ENCODE measurements at places on chromosomes 11 and 22.

- DNase-seq = peak; percentile 62
These were observed 44.0 kb downstream of the FDX1 start for GRCh38 chr11:110473706-110474105.

DNA sequence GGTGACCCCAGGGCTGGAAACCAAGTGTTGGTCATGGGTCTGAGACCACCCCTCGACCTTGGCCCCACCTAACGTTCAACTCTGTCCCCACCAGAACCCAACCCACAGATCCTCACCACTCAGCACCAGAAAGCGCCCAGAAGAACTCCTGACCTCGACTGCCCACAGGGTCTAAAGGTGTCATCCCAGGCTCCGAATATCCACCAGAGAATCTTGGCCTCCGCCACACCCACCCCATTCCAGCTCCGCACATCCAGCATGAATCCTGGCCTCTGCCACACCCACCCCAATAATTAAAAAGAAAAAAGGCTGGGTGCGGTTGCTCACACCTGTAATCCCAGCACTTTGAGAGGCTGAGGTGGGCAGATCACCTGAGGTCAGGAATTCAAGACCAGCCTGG, 1.3 kb downstream of the CERK start:
- no peak for DNase-seq

GRCh38 chr11:31799435-31800397, 11.4 kb downstream of the PAX6 start:
- no peak for DNase-seq

DNA sequence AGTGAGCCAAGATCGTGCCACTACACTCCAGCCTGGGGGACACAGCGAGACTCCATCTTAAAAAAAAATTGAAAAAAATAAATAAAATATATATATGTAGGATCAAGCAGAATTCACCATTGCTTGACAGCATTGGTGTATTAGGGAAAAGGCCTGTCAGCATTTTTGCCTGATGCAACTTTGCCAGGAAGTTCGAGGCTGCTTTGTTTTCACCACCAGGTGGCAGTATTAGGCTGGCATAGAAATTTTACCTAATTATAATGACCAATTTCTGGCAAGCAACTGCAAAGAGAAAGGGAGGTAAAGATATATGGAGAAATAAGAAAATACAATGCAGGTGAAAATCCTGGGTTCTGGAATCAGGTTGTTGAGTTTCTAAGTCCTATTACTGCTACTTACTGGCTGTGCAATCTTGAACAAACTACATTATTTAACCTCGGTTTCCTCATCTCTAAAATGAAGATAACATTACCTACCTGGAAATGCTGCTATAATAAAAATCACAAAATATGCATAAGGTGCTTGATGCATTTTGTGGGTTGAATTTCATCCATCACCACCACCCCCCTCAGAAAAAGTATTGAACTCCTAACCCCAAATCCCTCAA, 24.7 kb downstream of the LAYN start:
- DNase-seq = peak; percentile 89

DNA sequence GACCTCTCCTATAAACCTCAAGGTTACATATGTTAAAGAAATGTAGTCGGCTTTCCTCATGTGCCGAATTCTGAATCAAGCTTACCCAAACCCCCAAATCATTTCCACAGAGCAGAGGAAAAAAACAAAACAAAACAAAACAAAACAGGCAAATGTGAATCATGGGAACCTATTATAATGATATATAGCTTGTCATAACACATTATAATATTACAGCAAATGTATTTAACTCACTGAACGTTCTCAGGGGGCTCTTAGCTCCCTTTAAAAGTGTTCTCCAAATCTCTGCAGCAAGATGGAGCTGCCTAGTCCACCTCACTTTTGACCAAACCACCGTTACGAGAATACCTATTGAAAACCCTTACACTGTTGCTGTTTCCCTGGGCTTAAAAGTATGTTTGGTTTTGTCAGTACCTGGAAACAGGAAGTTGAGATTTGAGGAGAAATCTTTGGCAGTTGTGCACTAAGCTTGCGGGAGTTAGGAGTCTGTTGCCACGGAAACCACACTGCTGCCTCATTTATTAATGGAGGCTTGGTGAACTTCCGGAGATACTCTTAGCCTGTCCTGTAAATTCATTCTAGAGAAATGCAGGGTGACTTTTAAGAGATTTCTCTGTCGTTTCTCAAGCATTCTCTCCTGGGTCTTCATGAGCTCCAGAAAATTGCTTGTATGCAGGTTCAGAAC, 167.0 kb upstream of the RASSF10 start:
- peak; percentile 90 for DNase-seq

DNA sequence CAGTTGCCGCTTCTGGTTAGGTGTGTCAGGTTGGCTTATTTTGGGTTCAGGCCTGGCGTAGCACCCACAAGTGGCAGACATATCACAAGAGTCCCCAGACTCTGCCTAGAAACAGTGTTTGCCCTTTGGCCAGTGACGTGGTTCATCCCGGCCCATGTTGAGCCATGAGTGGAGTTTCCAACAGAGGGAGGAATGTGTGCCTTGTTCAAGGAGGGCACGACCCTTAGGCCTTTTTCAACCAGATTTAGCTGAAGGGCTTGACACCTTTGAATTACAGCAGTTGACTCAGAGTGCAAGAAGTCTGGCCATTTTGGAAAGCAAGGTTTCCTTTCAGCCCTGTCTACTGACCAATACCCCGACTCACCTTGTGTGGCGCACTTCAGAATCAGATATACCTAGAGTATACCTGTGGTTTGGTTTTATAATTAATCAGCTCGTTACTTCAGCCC, 15.1 kb upstream of the AIFM3 start:
- DNase-seq = no peak

DNA sequence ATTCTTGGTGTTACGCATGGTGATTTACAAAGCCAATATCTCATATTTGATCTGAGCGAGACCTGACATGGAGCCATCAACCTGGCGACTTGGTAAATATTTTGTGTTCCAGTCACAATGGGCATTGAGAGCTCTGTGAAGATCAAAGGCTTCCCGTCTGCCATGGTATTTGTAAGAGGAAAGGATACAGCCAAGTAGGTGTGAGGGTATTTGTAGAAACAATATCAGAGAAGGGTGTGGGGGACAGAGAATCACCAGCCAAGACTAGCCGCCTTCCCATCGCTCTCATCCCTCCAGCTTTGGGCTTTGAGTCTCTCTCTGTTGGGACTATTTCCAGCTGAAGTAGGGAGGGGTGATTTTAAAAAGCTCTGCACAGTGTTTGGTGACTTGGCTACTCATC, 173.4 kb upstream of the BDNF start:
- DNase-seq = no peak

DNA sequence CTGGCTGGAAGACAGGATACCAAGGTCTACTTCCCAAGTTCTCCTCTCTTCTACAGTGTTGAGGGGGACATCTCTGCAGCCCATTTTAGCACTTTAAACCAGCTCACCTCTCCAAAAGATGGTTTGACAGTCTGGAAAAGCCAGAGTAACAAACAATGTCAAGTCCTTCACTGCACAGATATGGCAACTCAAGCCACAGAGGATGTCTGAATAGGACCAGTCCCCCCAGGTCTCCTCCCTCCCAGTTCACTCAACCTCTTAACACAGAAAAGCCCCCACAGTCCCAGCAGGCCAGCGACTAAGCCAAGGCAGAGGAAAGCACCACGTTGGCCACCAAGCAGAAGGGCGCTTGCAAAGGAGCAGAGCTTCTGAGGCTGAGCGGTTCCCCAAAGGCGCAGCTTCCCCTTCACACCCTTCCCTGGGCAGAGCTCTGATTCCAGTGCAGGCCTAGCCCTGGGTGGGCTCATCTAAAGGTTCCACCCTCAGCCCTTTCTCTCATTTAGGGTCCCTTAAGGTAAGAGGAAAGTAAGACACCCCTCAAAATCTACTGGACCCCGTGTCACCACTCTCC, 62.7 kb downstream of the PAK1 start:
- peak; percentile 28 for DNase-seq

DNA sequence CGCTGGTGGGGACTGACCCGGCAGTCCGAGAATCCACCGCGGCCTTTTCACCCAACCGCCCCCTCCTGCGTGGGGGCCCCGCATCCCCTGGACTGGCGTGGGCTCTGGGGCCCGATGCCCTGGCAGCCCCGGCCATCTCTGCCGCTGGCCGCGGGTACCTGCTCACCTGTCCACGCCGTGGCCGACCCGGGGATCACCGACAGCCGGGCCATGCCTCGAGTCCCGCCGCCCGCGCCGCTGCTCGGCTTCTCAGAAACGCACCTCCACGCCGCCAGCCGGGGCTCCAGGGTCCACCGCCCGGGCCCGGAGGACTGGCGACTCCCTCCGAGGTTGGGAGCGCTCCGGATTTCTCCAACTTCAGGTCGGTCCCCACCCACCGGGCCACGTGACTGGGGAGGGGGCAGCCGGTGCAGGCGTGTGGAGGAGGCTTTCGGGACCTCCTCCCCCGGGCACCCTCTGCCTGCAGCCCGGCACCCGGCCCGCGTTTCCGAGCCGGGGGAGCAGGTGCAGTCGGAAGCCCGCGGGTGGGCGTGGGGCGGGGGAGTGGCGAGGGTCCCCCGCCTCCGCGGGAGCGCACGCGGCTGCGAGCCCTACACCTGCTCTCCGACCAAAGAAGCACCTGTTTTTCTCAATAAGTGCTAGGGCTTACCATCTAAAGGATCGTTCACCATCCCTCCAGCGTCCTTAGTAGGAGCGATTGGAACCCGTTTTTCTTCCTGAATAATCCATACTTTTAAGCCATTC, 554 bp upstream of the NRIP3 start:
- peak; percentile 34 for DNase-seq

GRCh38 chr22:22657712-22658111, 13.3 kb downstream of the GGTLC2 start:
- DNase-seq = no peak

DNA sequence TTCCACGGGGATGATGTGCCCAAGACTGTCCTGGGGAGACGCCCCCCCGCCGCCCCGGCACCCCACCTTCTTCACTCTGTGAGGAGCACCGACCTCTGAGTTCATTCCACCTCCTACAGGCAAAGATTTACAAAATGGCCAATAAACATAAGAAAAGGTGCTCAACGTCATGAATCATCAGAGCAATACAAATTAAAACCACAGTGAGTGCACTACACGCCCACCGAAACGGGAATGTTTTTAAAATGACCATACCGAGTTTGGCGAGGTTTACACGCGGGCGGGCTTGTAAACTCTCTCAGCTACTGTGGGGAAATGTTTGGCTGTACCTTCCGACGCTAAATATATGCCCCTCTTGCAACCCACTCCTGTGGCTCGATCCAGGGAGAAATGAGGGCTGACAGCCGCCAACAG, 7.9 kb downstream of the NPTXR start:
- DNase-seq = no peak

GRCh38 chr11:79708319-79708932, 267.6 kb upstream of the TENM4 start:
- peak; percentile 40 for DNase-seq

DNA sequence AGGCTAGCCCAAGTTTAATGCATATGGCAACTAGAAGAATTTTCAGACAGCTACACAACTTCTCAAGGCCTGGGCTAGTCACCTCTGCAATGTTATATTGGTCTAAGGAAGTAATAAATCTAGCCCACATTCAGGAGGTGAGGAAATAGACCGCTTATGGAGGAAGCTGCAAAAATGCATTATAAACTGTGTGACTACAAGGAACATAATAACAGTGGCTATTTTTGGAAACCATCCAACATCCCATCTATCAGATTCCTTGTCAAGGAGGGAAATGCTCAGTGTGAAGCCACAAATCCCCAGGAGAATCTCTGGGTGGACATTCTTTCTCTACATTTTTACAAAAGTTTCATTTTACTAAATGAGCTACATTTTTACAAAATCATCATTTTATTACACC, 76.1 kb downstream of the BBOX1 start:
- DNase-seq = peak; percentile 74

GRCh38 chr11:68206211-68206610, 6.9 kb downstream of the KMT5B start:
- peak; percentile 40 for DNase-seq

- DNase-seq = no peak
These were observed 10.7 kb downstream of the TSPAN18 start for GRCh38 chr11:44737245-44738085.

GRCh38 chr11:111635706-111636045, 33.4 kb downstream of the SIK2 start:
- DNase-seq = peak; percentile 82

DNA sequence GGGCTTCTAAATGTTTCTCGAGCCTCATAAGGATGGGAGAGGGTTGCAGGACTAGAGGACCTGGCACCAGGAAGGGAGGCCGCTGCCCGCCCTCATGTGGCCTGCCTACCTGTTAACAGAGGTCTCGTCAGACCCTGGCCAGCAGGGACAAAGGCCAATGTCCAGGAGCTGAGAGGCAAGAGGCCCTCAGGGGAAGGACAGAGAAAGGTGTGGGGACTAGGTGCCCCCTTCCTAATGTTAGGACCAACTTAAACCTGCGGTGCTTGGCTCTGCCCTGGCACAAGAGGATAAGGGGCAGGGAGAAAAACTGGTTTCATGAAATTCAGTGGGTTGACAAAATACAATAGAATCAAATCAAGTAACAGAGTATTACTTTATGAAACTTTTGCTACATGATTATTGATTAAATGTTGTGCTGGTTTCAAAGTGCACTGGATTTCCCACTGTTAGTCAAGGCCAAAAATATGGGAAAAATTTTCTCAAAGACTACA, 20.0 kb upstream of the SYT12 start:
- DNase-seq = no peak

DNA sequence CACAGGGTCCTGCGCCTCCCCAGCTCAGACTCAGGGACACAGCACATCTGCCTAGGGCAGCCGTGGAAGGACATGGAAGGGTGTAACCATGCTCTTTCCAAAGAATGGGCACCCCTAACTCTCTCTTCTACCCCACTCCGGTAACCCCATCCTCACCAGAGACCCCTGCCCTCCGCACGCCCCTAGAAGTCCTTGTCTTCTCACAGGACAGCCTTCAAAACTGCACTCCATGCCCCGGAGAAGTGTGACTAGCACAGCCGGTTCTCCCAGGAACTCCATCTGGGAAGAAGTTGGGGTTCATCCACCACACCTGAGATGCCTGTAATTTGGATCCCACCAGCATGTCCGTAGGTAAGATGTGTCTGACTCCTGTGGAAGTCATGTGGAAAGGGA, 25.0 kb downstream of the P2RY2 start:
- no peak for DNase-seq

GRCh38 chr22:46028106-46028991, 51.4 kb upstream of the WNT7B start:
- DNase-seq = no peak

DNA sequence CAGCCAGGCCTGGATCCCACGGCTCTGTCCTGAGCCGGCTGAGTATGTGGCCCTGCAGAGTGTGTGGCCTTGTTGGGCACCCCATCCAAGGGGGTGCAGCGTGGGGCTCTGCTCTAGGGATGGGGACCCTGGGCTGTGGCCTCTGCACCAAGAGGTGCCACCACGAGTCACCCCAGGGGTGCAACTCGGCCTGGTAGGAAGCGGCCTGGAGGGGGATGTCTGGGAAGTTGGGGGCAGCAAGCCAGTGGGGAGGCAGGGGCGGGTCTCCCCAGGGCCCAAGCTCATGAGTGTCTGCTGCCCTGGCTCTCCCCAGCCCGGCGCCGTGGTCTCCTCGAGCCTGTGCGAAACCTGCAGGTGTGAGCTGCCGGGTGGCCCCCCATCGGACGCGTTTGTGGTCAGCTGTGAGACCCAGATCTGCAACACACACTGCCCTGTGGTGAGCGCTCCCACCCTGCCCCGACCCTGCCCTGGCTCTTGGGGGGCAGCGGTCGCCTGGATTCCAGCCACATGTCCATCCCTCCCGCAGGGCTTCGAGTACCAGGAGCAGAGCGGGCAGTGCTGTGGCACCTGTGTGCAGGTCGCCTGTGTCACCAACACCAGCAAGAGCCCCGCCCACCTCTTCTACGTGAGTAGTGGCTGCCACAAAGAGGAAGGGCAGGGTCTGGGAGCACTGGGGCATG, 24.2 kb upstream of the MUC5B start:
- DNase-seq = peak; percentile 10

Data from lung (tissue), 17 donors.